ENCODE measurements at places on chromosomes 7 and 10.

- no peak for DNase-seq
These were observed 514 bp upstream of the GAD2 start for GRCh38 chr10:26215935-26216584.

DNA sequence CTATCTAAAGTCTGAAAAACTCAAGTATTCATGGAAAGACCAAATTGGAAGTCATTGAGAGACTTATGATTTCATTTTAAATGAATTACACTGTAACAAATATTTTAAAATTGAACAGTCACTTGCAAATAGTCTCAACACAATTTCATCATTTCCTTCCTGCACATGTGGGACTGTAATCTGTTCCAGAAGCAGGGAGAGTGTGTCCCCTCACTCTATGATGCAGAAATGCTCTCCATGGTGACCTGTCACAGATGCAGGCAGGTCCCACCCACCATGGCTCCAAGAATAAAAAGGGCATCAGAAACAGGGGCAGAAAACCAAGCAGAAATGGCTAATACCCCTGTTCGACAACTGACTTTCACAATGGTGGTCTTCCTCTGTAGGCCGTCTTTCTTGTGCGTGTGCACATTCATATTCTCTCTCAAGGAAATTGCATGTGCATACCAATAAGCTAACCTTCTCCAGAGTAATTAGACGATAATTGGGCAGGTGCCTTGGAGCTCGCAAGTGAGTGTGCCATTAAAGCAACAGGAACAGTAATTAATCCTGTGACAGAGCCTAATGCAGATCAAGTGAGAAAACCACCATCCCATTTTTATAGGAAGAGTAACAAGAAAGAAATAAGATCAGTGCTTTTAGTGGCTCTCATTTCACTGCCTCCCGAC, 170.9 kb downstream of the ZMYND11 start:
- no peak for DNase-seq

GRCh38 chr10:36110097-36110496, 468.0 kb upstream of the FZD8 start:
- no peak for DNase-seq

DNA sequence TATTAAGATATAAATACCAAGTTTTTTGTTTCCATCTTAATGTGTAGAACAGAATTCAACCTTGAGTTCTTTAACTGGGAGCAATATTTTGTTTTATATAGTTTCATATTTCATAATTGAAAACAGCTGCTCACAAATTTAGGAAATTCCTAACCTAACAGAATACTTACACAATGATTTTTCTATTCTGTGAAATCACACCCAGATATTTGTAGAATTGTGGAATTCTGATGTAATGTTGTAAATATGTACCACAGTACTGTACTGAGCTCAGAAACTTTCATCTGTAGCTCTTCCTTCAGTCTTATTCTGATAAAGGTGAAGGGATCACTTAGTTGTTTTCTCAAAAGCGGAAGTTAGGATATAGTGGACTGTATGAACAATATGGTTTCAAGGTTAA, 143.4 kb upstream of the GLI3 start:
- no peak for DNase-seq

GRCh38 chr7:149854611-149855360, 16.6 kb downstream of the ZNF862 start:
- no peak for DNase-seq

- no peak for DNase-seq
These were observed 580.1 kb downstream of the GRID1 start for GRCh38 chr10:85786401-85786899.

GRCh38 chr10:84537447-84537931, 209.1 kb downstream of the CCSER2 start:
- no peak for DNase-seq

DNA sequence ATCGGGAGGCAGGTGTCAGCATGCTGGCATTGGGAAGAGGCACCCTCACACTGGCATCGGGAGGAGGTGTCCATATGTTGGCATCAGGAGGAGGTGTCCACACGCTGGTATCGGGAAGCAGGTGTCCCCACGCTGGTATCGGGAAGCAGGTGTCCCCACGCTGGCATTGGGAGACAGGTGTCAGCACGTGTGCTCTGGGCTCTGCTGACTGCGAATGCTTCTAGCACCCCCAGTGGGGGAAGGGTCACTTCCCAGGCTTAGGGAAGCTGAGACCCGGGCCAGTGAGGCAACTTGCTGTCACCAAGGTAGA, 92.5 kb upstream of the IKZF1 start:
- DNase-seq, result no peak

DNA sequence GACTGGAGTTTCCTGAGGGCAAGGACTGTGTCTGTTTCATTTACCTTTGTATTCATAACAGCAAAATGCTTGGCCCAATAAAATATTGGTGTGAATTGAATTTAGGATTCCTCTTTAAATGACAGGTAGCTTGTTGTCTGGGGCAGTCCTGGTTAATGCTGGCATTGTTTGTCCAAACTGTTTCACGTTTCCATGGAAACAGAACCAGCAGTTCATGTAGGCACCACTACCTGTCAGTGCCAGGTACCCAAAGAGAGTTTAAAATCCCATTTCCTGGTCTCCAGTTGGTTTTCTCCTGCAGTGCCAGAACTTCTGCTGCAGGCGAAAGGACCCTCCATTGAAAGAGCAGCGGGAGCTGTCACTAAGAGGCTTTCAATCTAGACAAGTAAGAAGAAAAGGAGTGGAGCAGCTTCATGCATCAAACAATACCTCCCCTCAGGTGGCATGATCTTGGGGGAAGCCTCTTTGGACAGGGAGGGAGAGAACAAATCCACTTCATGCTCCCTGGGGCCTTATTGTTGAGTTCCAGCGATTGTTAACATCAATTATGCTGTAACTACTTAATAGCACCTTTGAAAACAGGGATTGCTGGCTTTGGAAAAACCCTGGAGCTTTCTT, 109.6 kb downstream of the KIF20B start:
- no peak for DNase-seq

DNA sequence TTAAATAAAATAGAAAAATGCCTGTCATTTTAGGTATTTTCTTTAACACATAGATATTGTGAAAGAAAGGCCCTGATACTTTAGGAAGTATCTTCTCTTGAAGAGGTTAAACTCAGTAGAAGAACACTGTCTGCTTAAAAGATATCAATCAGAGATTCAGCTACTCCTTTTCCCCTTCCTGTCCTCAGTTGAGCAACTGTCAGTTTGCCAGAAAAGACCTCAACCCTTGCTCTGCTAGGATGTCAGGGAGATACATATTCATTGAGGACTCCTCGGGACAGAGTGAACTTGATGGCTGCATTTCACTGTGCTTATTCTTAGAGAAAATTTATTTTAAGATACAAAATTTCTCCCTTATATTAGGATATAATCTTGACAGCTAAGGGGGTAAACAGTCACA, 173.6 kb upstream of the CACNA2D1 start:
- DNase-seq, result no peak

- DNase-seq, result no peak
These were observed 52.0 kb downstream of the ZRANB1 start for GRCh38 chr10:124993736-124994451.

DNA sequence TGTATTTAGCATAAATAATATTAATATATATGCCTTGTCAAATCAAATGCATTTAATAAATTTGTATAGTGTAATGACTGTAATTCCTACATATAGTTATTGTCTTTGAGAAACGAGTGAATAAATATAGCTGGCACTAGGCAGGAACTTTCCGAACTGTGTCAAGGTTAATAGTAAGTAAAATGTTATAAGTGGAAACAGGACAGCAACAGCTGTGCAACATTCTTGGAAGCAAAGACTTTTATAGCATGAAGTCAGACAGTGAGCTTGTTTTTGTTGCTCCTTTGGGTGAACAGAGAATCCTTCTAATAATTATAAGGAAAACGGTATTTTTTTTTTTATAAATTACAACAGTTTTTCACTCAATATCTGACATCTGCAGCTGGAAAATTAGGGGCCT, 14.0 kb upstream of the EXOC6 start:
- no peak for DNase-seq

DNA sequence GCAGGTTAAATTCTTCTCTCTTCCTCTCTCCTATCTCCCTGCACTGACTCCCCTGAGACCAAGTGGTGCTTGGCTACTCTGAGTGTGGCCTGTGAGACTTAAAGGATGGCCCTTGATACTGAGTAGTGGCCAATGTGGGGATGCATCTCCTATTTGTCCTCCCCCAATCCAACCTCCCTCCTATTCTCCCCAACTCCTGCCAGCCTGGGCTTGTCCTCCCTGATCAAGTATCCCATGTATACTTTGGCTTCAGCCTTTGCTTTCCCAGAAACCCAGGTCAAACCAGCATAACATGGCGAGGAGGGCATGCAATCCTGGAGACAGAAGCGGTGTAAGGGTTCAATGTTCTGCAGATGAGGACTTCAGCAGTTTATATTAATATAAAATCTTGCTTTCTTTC, 77.9 kb upstream of the GRB10 start:
- no peak for DNase-seq

DNA sequence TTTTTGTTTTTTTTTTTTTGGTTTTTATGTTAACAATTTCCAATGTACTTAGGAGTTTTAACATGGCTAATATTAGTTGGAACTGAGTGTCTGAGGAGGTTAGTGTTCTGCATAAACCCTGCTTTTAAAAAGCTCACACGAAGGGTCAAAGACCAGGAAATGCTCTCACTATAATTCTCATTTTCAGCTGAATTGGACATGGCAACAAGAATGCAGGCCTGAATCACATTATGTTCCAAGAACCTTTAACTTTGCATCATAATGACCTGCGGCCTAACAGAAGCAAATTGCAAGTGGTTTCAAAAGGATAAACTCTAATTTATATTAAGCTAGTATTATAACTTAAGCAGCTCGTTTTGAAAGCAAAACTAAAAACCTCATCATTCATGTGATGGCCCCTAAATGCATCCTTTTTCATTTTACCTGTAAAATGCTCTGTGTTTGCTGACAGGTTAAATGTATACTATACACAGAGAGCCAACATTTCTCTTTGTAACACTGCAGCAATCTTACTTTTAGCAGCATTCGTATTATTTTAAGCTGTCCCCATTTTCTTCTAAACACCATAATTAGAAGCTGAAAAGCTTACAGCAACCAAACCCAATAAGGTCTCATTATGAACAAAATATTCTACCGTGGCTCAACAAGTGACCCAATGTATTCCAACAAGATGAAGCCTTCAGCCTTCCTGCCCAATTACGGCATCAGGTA, 242.8 kb upstream of the SP4 start:
- DNase-seq, result no peak

- DNase-seq, result no peak
These were observed 899.3 kb downstream of the SORCS3 start for GRCh38 chr10:105540381-105540780.

DNA sequence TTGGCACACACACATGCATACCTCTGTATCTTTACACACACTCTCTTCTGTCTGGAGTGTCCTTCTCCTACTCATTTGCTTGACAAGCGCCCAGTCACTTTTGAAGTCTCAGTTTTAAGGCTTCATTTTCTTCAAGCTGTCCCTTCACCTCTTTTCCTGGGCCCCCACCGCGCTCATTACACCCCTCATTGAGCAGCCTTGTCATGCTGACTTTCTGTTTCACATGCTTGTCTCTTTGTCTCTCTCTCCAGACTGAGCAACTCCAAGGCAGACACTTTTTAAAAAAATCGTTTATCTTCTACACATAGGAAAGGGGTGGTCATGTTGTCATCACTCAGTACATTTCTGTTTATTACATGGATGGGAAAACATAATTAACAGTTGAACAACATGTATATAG, 225.2 kb upstream of the FZD1 start:
- DNase-seq, result no peak

DNA sequence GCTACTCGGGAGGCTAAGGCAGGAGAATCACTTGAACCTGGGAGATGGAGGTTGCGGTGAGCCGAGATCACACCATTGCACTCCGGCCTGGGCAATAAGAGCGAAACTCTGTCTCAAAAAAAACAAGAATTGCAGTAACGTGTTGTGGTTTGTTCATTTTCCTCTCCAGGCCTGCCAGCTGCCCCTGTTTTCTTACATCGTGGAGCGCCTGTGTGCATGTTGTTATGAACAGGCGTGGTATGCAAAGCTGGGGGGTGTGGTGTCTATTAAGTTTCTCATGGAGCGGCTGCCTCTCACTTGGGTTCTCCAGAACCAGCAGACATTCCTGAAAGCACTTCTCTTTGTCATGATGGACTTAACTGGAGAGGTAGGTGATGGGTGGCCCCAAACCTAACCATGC, 52.1 kb downstream of the TRRAP start:
- DNase-seq, result no peak

GRCh38 chr7:4024133-4024532, 658.0 kb upstream of the FOXK1 start:
- no peak for DNase-seq

- no peak for DNase-seq
These were observed 179.0 kb downstream of the PCDH15 start for GRCh38 chr10:54622017-54622416.

GRCh38 chr10:89555688-89556445, 20.5 kb upstream of the SLC16A12 start:
- no peak for DNase-seq

DNA sequence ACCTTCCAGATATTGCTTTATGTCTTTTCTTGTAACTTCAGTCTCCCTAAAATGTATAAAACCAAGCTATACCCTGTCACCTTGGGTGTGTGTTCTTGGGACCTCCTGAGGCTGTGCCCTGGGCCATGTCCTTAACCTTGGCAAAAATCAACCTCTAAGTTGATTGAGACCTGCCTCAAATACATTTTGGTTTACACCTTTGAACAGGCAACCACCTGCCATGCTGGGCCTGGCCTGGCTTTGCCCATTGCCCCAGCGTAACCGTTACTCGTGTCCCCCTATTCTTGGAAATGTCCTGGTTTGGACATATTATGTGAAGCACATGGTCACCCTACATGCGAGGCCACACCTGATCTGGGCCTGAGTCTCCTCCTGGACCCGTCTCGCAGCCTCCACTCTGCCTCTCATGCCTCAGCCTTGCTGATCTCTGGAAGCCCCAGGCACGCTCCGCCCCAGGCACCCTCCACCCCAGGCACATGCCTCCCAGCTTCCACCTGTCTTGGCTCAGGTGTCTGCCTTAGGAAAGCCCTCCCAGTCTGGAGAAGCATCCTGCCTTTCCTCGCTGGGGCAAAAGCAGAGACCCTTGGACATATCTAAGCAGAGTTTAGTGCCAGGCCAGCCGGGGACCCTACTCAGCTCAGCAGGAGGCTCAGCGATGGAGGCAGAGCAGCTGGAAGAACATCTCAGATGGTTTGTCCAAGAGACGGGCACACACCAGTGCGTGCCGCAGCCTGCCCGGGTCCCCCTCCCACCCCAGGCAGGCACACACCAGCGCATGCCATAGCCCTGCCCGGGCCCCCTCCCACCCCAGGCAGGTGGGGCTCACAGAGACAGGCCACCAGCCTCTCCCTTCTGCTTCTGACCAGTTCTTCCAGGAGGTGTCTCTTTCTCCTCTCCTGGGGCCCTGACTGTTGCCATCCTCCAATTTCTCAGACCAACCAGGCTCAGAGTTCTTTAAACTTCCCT, 4.0 kb upstream of the VIPR2 start:
- DNase-seq, result no peak

GRCh38 chr10:74824900-74825370, 1.5 kb upstream of the KAT6B start:
- peak; percentile 48 for DNase-seq

Data from activated naive CD4-positive, alpha-beta T cell (primary cell).